Spinal cord (tissue), 10 donors: ENCODE measurements at places on chromosomes 1 and 21. TPM values are rescaled to one million over a fixed set of nuclear protein-coding genes. Genes with fewer than 3 reads are reported as not detected.

Gene VCAM1
- polyA plus RNA-seq = 39.4 TPM

Gene CELA3A
- polyA plus RNA-seq = not detected

Gene C1orf87
- 3.2 TPM for polyA plus RNA-seq

Gene EDARADD
- 1.4 TPM for polyA plus RNA-seq

Gene RPRD2
- 33.9 TPM for polyA plus RNA-seq

Gene RSPH1
- polyA plus RNA-seq = 37.5 TPM

Gene MRPL20
- polyA plus RNA-seq = 119 TPM

Gene KLHDC7A
- polyA plus RNA-seq = 0.08 TPM

Gene ARID1A
- 85.3 TPM for polyA plus RNA-seq

Gene SLC35F3
- 11.9 TPM for polyA plus RNA-seq

Gene LY9
- polyA plus RNA-seq = 0.15 TPM

Gene ARHGAP29
- polyA plus RNA-seq = 19.4 TPM

Gene KRTAP12-2
- not detected for polyA plus RNA-seq

Gene FAM72C
- polyA plus RNA-seq = 0.38 TPM

Gene SLC45A3
- polyA plus RNA-seq = 6.7 TPM

Gene AGT
- 452 TPM for polyA plus RNA-seq

Gene CACNA1E
- 37.0 TPM for polyA plus RNA-seq

Gene TMOD4
- polyA plus RNA-seq = 1.2 TPM

Gene GIPC2
- polyA plus RNA-seq = 0.41 TPM

Gene ACTN2
- polyA plus RNA-seq = 26.4 TPM

Gene PTGER3
- 35.7 TPM for polyA plus RNA-seq

Gene AMY1A
- not detected for polyA plus RNA-seq

Gene LCE1A
- not detected for polyA plus RNA-seq

Gene OR10Z1
- polyA plus RNA-seq = 0.03 TPM

Gene LGR6
- 6.1 TPM for polyA plus RNA-seq

Gene TIE1
- polyA plus RNA-seq = 27.5 TPM

Gene C8B
- not detected for polyA plus RNA-seq

Gene DIO1
- not detected for polyA plus RNA-seq

Gene KANK4
- 8.9 TPM for polyA plus RNA-seq

Gene VWA5B1
- polyA plus RNA-seq = 4.5 TPM
